Peyer's patch (tissue), 4 donors: ENCODE measurements at places on chromosomes 7 and 10.

- no peak for DNase-seq
These were observed 115.7 kb downstream of the ICA1 start for GRCh38 chr7:8146106-8146787.

DNA sequence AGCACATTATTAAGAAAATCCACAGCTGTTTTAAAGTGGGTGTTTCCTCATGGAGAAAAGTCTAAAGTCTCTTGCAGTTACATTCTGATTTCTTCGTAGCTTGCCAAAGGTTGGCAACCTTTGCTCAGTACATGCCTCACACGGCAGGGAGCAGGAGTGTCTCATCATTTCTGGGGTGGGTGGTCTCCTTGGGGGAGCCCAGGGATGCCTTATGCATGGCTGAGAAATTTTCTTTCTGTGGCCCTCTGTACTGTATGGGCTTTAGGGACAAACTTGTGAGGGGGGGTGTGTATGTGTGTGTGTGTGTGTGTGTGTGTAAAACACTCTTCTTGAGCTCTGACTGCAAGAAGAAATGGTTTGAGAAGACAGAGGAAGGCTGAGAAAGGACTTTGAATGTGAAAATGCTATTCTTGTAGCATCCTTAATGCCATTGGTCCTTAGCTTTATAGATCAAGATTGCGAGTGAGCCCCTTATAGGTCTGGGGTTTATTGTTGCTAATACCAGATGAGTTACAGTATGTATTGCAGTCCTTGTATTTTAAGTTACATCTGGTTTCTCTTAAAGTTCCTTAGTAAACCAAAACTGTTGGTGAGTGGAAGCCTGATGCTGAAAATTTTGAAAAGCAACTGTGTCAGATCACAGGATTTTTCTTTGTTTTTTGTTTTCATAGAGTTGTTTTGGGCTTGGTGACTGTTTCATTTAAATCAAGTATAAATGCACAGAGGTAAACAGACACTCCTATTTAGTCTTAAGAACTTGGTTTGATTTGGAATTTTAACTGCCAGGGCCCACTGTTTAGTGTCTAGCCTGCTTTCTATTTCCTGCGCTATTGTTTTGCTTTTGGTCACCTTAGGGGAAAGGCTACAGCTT lies 242.0 kb downstream of the BICC1 start:
- no peak for DNase-seq

- DNase-seq, result no peak
These were observed 13.1 kb downstream of the GNAI1 start for GRCh38 chr7:80147543-80148391.

- no peak for DNase-seq
These were observed 169.5 kb upstream of the SVIL start for GRCh38 chr10:29804025-29804852.

DNA sequence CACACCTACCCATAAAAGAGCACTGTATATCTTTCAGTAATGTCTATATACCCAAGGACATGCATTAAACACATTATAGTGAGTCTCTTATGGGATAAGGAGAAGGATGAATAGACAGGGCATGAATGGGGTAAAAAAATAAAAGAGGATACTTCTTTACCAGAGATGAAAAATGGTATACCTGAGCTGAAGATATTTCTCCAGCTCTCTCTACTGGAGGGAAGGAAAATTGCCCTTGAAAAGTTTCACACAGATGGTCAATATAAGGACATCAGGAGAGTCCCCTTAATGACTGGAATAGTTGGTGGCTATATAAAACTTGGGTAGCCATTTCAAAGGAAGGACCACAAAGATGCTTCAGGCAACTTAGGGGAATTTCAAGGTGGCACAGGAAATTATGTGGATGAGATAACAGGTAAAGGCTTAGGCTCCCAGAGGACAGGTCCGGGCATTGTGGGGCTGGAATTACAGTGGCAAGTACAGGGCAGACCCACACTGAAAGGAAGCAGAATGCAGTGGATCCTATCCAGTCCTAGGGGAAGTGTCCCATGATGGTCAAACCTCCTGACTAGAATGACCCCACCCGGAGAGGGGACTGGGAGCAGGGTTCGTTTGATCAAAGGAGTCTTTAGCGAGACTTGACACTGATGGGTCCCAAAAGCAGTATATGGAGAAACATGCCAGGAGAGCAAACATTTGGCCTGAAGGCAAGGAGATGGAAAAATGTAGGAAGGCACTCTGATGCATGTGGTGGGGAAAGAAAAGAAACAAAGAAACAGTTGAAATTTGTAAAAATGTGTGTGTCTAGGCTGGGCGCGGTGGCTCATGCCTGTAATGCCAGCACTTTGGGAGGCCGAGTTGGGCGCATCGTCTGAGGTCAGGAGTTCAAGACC lies 35.6 kb downstream of the PLAU start:
- DNase-seq, result no peak

DNA sequence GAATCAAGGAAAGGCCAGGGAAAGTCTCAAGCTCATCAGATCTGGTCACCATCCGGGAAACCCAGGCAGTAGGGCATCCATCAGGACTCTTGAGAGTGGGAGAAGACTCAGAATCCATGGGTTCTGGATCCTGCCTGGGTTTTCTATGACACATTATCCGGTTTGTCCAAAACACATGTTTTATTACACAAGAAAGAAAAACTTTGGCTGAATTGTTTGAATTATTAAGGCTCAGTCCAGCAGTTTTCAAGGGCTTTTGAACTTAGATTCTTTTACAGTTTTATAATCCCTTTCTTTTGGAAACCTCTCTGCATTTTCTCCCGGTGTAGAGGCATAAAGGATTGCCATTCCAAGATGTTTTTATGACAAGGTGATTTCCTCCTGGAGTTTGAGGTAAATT lies 528.5 kb upstream of the MGMT start:
- DNase-seq, result no peak

- DNase-seq, result no peak
These were observed 136.4 kb upstream of the ODAD2 start for GRCh38 chr10:28135258-28135657.
